ENCODE measurements at places on chromosomes 11 and 22.

- DNase-seq = no peak
These were observed 28.6 kb downstream of the KIAA1671 start for GRCh38 chr22:24981066-24981465.

GRCh38 chr11:14089690-14090462, 127.4 kb downstream of the SPON1 start:
- no peak for DNase-seq

DNA sequence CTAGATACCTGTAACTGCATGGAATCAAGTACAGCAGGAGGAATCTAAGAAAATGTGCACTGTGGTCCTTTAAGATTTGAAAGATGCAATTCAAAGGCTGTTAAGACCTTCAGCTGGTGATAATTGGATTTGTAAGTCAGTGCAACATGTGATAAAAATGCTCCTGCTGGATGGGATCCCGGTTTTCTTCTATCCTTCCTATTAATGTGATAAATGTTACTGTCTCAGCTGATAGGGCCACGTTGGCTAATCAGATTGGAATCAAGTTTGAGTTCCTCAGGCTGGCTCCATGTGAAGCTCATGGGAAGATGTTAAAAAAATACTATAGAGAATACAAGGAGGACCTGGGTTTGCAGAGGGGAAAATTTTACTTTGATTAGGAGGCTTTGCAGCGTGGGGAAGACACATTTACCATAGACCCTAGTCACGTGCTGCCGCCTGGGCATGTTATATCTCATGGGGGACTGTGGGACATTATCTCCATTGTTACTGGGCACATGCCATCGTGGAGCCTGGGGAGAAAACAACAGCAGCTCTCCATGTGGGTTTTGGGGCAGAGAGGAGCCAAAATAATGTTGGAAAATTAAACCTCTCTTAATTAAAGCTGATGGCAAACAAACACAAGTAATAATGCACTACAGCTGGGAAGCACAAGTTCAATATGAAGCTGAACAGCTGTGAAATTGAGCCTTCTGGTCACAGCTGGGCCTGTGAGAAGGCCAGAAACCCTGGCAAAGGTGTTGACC, 652.5 kb downstream of the NTM start:
- DNase-seq = no peak

DNA sequence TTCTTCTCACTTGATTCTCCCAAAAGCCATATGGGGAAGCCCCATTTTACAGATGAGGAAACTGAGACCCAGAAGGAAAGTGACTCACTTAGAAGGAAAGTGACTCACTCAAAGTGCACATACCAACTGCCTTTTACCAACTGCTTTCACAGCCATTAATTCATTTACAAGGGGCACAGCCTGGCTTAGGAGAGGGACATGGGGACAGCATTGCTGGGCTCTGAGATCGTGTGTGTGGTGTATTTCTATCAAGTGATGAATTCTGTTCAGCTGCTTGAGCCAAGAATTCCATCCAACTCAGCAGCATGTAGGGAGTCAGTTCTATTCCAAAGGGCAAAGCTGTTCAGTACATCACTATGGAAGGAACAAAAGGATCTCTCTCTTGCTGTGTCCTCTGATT, 23.5 kb upstream of the PAK1 start:
- DNase-seq = no peak

GRCh38 chr22:31917227-31917921, 27.0 kb upstream of the YWHAH start:
- no peak for DNase-seq

- DNase-seq = no peak
These were observed 72.6 kb downstream of the MYEOV start for GRCh38 chr11:69366591-69366990.

- DNase-seq = no peak
These were observed 450 bp upstream of the BCL2L13 start for GRCh38 chr22:17638182-17638431.

GRCh38 chr22:44676441-44677352, 25.3 kb upstream of the PRR5 start:
- DNase-seq = no peak

- no peak for DNase-seq
These were observed 16.4 kb downstream of the TOM1 start for GRCh38 chr22:35315855-35316745.

DNA sequence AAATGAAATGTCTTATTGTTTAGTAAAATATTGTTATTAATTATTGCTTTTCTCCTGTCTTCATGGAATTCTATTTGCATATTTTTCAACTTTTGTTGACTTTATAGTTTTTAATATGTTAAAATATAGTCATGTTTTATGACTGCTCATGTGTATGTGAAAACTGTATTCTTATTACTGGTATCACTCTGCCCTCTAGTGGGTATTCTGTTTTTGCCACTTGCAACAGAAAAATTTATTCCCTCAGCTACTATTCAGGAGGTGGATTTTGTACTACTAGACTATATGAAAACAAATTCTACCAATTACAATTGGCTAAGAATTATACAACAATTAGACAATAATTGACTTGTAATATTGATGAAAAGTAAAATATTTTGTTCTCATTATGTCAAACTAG, 45.0 kb downstream of the OR4C6 start:
- no peak for DNase-seq

GRCh38 chr22:41813726-41814410, 13.4 kb downstream of the CCDC134 start:
- DNase-seq = no peak

DNA sequence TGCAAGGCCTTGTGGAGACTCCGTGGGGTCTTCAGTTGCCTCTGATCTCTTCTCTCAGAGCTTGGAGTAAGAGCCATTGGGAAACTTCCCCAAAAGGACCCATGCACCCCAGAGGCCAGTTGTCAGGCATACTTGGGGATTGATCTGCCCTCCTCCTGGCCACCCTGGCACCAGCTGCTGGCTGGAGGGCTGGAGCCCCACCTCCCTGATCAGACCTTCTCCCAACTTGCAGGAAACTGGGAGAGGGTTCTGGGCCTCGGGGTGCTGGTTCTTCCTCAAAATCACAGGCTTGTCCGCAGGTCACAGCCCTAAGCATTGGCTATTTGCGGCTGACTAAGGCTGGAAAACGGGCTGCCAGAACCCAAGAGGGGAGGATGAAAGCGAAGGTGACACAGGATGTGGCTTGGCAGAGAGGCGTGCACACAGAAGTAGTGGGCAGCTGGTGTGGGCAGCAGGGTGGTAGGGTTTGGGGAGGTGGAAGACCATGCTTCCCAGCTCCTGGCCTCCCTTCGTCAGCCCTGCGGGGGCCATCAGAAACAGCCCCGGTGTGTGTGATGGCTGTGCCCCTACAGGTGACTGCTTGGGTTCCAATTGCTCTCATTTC, 1.3 kb upstream of the DGKZ start:
- no peak for DNase-seq

DNA sequence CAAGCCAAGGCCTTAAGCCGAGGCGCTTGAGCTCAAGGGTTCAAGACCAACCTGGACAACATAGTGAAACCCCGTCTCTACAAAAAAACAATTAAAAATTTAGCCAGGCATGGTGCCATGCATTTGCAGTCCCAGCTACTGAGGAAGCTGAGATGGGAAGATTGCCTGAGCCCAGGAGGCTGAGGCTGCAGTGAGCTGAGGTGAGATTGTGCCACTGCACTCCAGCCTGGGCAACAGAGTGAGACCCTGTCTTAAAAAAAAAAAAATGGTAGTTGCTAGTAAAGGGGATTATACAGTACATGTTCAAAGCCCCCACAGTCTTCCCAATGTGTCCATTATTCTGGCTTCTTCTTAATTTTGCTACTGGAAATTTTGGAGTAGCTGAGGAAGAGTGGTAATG, 18.2 kb downstream of the CABIN1 start:
- DNase-seq = no peak

- DNase-seq = no peak
These were observed 32.1 kb downstream of the FAM168A start for GRCh38 chr11:73565804-73566203.

DNA sequence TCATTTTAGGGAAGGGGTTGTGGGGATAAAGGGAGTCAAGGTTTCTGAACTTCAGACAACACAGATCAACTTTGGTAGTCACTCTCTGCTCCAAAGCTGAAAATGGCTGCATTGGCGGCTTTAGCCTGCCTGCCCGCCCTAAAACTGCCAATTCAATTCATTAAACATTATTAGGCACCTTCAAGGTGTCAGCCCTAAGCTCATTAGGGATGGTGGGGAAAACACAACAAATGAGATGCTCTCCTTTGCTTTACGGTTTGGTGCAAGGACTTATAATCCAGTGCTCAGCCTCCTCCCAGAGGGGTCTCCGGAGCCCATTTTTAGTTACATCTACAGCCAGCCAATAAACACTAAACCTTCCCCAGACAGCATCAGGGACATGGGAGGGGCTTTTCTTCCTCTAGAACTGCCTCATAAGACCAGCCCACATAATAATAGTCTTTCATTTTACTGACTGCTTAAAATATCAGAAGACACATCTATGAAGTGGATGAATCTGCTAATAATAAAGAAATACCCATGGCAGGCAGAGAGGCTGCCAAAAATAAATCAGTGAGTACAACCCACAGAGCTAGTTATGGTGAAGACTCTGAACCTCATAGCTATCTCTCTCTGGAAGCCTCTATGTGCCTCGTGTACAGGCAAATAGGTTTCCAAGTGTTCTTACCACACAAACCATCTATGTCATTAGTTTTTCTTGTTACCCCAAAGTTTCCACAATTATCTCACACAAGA, 102.8 kb upstream of the NCAM1 start:
- DNase-seq = no peak

DNA sequence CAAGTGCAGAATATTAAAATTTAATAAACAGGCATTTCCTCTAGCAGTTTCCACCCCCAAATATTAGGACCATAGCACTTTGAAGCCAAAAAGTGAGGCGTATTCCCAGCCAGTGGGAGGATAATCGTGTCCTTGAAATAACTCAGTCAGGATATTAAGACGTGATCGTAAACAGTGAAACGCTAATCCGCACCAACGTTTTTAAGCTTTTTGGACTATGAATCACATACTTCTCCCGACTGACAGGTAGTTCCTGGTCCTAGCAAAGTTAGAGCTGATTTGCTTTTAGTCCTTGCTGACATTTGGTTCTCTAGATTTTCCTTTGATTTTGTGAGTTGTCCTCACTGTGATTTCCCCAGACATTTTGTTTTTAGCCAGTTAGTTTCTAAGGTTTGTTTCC, 197.1 kb upstream of the ARHGAP20 start:
- no peak for DNase-seq

- no peak for DNase-seq
These were observed 206.2 kb upstream of the LRRC4C start for GRCh38 chr11:41665441-41666360.

- DNase-seq = no peak
These were observed 144.8 kb downstream of the GRIA4 start for GRCh38 chr11:105754716-105755115.

GRCh38 chr11:2481253-2481652, 36.4 kb downstream of the KCNQ1 start:
- no peak for DNase-seq

GRCh38 chr11:2234963-2235362, 35.4 kb downstream of the ASCL2 start:
- DNase-seq = no peak

GRCh38 chr11:109783840-109784239, 309.4 kb upstream of the ZC3H12C start:
- no peak for DNase-seq

GRCh38 chr22:30182350-30182745, 64.2 kb downstream of the LIF start:
- no peak for DNase-seq

GRCh38 chr11:94662065-94662779, 95.1 kb downstream of the PIWIL4 start:
- DNase-seq = no peak

GRCh38 chr11:31874631-31875191, 63.6 kb upstream of the PAX6 start:
- no peak for DNase-seq

DNA sequence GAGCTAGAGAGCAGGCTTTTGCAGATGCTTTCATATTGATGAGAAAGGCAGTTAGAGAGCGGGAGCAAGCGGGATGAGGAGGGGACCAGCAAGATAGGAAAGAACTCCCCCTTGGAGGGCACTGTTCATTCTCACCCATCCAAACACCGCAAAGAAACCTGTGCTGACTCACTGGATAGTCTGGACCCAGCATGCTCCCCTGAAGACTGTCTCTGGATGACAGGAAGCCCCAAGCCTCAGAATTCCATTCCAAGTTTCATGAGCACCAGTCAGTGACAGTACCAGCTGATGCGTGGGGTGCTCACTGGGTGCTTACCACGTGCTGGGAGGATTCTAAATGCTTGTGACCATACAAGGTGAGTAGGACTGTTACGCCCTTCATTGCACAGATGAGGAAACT, 34.2 kb downstream of the MICAL3 start:
- no peak for DNase-seq

DNA sequence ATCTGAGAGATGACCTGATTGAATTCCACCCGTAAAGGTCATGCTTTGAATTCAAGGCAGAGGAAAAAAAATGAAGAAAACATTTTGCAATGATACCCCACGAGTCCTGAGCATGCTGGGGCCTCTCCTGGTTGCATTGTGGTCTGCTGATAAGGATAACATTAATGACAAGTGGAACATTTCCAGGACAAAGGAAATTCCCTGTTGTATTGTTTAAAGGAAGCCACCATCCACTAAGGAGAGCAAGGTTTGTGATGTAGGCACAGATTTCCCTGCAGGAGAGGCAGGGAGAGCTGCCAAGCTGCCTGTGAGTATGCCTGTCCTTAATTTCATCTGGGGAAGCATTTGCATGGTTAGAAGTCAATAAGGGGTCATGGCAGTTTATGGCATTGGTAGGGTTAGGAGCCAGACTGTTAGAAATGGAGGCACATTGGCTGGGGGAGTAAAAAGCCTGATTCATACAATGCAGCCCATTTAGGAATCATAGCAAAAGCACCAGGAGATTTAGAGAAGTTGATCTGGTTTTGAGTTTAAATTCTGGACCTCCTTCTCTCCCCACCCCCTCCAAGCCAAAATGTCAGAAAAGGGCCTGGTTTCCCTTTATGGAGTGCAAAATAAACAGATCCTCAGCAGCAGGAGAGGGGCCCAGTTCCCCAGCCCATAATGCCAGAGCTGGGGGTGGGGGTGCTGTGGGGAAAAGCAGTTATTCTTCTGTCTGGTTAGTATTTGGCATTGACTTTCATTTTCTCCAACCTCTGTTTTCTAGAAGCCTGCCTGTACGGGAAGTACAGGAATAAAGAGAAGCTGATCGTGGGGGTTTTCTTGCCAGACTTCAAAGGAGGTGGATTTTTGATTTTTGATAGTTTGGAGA, 22.1 kb downstream of the FLI1 start:
- DNase-seq = no peak

- DNase-seq = no peak
These were observed 131.3 kb downstream of the C11orf87 start for GRCh38 chr11:109553284-109553683.

Measured in activated CD8-positive, alpha-beta memory T cell treated with anti-CD3 and anti-CD28 coated beads, Interleukin-2, amount 50 U/mL, for 48 hours (primary cell).